Lung (tissue), 17 donors: ENCODE measurements at places on chromosomes 2 and 18. TPM values are rescaled to one million over a fixed set of nuclear protein-coding genes. Genes with fewer than 3 reads are reported as not detected.

AOX1 gene
- 8.0 TPM for polyA plus RNA-seq

DNAJC5G gene
- not detected for polyA plus RNA-seq

ABCA12 gene
- polyA plus RNA-seq: 0.10 TPM

DNA sequence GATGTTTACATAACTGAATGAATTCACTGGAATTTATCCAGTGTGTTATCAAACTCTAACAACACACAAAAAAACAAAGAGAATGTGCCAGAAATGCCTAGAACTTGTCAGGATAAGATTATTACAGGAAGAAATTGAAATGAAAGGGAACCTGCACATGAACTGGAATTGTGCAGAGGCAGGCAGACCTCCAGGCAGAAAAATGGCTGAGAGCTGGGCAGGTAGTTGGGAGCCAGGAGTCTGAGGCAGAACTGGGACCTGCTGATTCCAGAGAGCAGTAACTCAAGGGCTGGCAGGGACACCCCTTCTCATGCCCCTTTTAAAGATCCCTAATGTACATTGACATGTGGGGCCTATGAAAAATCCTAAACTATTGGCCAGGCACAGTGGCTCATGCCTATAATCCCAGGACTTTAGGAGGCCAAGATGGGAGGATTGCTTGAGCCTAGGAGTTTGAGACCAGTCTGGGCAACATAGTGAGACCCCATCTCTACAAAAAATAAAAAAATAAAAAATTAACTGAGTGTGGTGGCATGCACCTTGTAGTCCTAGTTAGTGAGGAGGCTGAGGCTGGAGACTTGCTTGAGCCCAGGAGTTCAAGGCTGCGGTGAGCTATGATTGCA, 674 bp upstream of the SP110 start:
- no peak overlapping the region for H3K4me3 ChIP-seq
- peaks cover 17% of the 10 kb centered on the region for H3K4me1 ChIP-seq
- no peaks in the 10 kb centered on the region for H3K27me3 ChIP-seq
- DNase-seq: no peak
